ENCODE measurements at places on chromosomes 2 and 18.
A peak's percentile ranks its signal among the peaks of the same experiment; 100 is the strongest.

- no peak for DNase-seq
Observed at GRCh38 chr2:159856760-159857159, 58.8 kb upstream of the CD302 start.

DNA sequence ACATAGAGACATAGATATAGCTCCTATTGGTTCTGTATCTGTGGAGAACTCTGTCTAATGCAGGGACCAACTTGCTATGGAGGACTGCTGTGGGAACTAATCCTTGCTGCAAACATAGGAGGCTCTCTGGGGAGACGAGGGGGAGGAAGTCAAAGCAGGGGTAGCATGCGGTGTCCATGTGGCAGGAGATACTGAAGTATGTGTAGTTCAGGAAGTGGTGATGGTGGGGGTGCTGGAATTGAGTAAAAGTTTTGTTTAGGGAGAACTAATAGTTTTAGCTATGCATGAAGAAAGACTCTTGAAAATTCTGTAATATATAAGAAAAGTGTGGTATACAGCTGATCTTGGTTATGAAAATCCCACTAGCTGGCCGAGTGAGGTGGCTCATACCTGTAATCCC is 62.0 kb downstream of the ANKRD44 start:
- no peak for DNase-seq

GRCh38 chr2:188869550-188869949 is 104.6 kb upstream of the COL3A1 start:
- DNase-seq: no peak

DNA sequence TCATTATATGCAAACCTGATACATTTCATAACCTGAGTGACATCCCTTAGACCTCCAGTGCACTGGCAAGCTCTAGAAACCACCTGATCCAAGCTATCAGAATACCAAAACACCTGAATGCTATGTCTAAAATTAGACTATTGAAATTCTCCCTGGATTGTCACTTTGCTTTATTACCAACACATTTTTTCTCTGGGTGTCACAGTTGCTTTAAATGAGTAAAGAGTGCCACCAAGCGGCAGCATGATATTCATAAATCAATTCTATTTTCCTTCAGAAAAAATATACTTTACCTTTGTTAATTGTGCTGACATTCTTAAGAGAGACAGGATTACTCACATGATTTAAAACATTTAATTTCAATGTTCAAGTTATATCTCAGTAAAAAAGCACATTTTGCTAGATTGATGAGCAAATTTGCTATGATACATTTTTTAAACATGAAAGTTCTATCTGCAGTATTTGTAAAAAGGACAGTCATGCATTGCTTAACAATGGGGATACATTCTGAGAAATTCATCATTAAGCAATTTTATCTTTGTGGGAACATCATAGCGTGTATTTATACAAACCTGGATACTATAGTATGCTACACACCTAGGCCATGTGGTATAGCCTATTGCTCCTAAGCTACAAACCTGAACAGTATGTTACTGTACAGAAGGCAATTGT is 338.4 kb upstream of the SLC39A10 start:
- peak; percentile 41 for DNase-seq

GRCh38 chr2:171811245-171811628 is 82.8 kb downstream of the SLC25A12 start:
- DNase-seq: peak; percentile 16

GRCh38 chr18:48613589-48614404 is 75.0 kb downstream of the CTIF start:
- no peak for DNase-seq

DNA sequence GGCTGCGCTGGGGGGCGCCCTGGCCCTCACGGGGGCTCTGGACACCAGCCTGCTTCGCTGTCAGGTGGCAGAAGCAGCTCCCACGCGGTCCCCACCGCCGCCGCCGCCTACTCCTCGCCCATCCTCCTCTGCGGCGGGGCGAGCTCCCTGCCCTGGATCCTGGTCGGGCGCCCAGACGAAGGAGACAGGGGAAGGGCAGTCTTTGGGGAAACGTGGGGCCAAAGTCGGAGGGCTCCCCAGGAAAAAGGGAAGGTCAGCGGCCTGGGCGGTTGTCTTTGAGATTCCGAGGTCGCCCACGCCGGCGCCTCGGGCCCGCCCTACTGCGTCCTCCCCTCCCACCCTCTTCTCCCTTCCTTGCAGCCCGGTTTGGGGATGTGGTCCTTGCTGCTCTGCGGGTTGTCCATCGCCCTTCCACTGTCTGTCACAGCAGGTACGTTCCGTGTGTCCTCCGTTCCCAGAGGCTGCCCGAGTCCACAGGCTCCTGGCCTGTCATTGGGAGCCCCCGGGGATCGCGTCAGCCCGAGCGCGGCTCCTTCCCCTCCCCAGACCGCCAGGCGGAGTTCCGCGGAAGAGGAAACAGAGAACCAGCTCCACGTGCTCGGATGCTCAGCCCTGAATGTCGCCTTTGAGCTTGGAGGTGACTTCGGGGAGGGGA is 800 bp downstream of the IL1RL2 start:
- DNase-seq: peak; percentile 27

DNA sequence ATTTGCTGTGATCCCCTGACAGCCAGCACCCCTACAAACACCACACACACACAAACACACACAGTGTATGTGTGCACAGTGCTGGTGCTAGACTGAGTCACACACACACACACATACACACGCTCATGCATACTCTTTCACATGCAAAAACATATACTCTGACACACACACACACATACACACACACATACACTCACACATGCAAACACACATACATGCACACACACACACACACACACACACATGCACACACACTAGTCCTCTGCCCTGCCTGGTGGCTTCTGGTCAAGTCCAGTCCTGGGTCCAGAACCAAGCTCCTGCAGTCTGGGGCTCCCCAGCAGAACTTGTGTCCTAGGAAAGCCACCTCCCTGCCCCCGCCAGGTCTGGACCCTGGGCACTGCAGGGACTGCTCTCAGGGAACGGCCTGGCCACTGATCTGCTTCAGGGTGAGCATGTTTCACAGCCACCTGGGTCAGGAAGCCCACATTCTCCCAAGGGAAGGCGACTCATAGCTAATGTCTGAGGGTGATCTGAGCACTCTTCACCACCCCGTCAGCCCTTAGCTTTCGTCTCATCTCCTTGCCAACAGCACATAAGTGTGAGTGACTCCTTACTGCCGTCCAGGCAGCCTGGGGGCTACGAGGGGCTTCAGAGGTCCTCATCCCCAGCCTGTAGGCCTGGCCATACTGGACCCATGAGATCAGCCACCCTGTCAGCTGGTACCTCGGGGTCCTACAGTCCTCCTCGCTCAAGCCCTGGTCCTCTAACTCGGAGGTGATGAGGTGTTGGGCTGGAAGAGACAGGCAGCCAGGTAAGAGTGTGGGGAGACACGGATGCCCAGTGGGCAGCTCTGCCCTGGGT is 88.1 kb downstream of the MCFD2 start:
- no peak for DNase-seq

DNA sequence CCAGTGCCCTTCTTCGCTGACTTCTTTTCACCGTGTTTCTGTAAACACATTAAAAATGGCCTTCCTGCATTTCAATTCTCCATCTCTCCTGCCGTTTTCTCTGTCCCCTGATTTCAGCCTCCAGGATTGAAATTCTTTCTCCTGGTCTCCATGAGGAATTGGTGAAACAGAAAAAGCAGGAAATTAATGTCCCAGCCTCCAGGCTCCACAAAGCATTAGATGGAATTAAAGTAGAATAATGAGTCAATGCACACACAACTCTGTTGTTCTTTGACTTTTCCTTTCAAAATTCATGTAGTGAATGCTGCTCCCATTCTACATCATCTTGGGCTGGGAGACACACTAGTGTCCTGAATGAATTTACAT is 209.5 kb downstream of the KLHL29 start:
- no peak for DNase-seq

GRCh38 chr2:33033606-33034081 is 86.9 kb downstream of the LTBP1 start:
- no peak for DNase-seq

- DNase-seq: no peak
Observed at GRCh38 chr2:11710632-11711353, 35.6 kb upstream of the LPIN1 start.

GRCh38 chr18:23912356-23912755 is 102.2 kb upstream of the TTC39C start:
- no peak for DNase-seq

- DNase-seq: no peak
Observed at GRCh38 chr18:79056827-79057367, 12.3 kb upstream of the ATP9B start.

DNA sequence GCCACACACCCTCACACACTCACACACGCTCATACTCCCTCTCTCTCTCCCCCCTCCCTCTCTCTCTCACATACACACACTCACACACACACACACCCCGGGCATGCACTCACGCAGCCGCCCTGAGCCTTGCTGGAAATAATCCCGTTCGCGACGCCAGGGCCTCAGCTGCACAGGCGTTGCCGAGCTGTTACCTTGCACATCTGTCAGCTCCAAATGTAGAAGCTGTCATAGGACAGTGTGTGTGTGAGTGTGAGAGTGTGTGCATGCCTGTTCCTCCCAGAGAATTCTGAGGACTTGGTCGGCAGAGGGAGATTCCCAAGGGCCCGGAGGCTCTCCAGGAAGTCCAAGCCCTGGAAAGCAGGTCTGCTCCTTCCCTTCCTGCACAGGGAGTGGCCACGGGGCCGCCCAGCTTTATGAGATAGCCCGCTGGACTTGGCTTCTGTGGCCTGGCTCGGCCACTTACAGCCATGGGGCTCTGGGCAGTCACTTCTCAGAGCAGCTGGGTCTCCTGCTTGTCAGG is 8.6 kb downstream of the SPR start:
- no peak for DNase-seq

GRCh38 chr2:219165058-219165911 is 4.5 kb downstream of the SLC23A3 start:
- DNase-seq: no peak

DNA sequence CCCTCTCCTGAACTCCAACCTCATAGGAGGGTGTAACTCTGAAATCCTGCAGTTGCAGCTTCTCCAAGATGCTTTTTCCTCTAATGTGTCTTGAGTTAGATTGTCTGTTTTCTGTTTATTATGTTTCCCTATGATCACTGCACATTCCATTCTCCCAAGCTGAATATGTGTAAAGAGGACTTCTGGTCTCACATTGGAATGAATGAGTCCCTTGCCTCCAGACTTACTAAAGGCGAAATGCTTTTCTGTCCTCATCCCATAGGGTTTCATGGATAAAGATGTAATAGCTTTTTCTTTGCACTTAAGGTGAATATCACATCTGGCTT is 35.5 kb upstream of the CYP27A1 start:
- DNase-seq: no peak

DNA sequence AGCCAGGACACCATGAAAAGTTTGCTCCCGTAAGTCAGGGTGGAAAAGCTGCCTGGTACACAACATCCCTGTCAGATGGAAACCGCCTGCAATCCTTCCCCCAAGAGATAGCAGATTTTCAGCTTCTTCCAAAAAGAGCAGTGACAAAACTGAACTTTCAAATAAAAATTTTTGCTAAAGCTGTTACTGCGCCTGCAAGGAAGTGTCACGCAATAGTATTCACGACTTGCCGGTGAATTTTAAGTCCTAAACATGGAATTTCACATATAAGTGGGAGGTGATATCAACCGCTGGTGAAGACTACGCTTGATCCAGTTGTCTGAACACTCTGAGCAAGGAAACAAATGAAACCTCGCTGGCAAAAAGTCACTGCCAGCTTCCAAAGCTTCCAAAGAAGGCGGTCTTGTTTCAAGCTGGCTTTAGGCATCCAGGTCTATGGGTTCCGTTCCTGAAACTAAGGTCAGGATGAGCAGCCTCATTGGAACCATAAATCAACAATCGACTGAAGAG is 2.8 kb downstream of the COL6A3 start:
- no peak for DNase-seq

DNA sequence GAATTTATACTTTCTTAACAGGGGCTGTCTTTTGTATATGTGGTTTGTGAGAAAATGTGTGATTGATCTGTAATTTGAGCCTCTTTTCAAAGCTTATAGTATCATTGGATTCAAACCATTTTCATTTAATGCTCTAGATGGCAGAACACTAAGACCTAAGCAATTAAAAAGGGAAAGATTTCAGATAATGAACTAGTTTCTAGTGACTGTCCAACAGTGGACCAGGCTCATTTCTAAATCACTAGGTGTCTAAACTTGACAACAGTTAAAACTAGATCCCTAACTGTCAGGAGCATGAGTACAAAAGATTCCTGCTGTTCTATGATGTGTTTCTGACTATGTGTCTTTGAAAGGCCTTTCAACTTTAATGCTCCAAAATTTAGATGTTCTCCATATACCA is 54.6 kb downstream of the ANKRD44 start:
- DNase-seq: no peak

DNA sequence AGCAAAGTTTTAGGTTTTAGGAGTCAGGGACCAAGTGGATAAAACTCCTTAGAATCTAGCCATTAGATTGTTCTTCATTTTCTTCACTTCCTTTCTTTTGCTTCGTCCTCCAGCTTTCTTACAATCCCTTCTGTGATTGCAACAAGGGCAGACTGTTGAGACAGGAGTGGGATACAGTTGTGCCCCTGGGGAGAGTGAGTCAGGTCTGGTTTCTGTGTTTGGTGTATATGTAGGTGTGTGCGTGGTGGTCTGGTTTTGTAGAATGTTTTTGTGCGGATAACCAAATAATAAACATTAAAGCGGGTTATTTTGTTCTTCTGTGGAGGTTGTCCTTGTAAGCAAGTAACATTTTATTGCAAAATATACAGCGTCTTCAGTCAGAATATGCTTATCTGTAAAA is 7.3 kb downstream of the INSIG2 start:
- DNase-seq: no peak

- peak; percentile 27 for DNase-seq
Observed at GRCh38 chr18:35484034-35484433, 13.7 kb downstream of the INO80C start.

DNA sequence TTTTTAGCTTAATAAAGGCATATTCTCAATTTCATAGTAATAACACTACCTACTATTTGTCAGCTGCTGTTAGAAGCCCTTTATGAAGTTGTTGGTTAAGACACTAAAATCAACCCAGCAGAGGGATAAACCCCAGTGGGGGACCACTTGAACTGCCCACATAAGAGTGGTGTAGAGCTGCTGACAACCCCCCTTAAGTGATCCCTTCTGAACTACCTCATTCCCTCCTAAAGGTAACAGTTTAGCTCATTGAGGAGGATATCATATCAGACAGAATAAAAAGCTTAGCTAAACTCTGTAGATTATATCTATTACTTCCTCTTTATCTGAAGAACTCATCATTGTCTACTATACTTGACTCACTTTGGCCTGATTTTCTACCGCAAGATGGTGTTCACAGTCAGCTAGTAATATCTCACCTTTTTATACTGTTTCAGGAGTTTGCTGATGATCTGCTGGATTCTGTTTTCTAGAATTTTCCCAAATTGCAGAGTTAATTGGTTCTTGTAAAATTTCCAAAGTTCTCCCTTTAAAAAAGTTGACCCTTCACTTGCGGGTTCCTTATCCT is 16.2 kb downstream of the GALM start:
- no peak for DNase-seq

GRCh38 chr2:240355962-240356361 is 79.5 kb upstream of the GPC1 start:
- DNase-seq: no peak

Data from GM13976 (cell line).